ELR (cell line): ENCODE measurements at places on chromosomes 1 and 21.

DNA sequence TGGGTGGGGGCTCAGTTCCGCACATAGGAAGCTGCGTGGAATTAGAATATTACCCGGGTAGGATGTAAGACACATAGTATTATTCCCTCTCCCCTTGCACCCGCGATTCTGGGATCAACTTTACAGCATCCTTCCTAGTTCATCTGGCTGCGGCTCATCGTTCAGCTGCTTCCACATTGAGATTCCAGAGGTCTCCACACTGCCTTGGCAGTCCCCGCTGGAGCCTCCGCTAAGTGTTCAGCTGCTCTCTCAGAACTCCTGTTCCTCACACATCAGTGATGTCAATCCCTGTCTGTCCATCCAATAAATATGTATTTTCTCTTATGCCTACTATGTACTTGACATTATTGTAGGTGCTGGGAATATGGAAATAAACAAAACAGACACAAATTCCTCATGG is 135.6 kb upstream of the SYT6 start:
- no peak for DNase-seq

DNA sequence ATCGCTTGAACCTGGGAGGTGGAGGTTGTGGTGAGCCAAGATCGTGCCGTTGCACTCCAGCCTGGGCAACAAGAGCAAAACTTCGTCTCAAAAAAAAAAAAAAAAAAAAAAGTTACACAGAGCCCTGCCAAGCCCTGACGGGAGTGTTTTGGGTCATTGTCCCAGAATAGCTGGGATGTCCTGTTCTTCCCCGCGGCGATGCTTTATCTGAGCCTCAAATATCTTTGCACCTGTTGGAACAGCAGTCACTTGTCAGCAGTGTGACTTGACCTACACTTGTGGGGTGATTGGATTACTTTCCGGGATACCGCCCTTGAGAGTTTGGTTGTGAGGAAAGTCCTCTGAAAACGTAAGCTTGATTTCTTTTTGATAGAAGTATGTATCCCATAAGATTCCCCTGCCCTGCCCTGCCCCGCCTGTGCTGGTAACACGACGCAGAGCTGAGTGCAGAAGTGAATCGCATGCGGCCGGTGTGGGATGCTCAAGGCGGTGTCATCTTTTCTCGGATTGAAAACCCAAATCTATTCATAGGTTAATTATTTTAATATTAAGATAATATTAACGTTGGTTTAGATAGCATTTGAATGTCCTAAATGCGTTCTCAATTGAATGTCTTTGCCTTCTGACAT is 50.9 kb downstream of the PCNT start:
- no peak for DNase-seq

- peak; percentile 51 for DNase-seq
Measured at GRCh38 chr1:156767879-156768604, 707 bp downstream of the PRCC start.

DNA sequence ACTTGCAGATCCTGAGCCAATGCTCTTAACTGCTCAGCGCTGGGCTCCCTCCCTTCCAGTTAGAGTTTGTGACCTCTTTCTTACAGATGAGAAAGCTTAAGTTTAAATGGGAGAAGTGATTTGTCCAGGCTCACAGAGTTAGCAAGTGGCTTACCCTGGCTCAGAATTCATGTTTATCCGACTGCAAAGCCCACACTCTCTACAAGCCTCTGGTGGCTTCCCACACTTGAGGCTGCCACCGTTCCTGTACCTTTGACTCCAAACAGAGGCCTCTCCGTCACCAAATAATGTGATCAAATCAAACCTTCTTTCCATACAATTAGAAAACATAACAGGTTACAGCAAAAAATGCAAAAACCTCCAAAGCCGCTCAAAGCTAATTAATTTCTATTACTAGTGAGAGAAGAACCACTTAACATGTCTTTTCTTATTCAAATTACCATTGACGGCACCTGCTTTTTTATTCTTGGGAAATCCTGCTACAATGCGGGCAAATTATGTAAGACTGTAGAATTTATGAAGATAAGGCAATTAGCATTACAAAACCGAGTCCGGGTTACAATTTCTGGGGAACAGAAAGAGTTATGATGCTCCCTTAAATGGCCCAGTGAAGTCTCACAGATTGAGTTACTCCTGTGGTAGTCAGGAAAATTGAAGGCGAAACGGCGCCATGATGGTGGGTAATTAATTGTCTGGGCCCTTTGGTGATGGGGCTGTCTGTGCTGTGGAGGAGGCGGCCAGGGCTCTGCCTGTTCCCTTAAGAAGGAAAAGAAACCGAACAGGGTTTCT is 324.3 kb upstream of the POU3F1 start:
- DNase-seq = no peak

GRCh38 chr1:244137725-244138124 is 86.6 kb downstream of the ZBTB18 start:
- no peak for DNase-seq

GRCh38 chr1:155329980-155330598 is 9.4 kb downstream of the RUSC1 start:
- no peak for DNase-seq

DNA sequence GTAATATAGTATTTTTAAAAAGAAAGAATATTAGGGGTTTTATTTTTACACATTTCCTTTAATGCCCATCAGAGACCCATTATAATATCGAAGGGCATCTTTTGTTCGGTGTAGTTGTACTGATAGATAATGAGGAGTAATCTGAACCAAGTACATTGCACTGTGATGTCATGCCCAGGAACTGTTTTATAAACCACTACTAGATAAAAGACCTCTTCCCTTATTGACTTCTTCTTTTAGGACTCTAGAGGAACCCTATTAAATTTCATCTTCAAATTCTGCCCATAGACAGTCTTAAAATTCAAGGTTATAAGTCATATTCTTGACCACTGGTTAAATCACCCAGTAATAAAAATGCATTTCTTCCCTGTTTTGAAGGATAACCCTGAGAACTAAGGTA is 206.5 kb downstream of the NRIP1 start:
- DNase-seq = no peak

GRCh38 chr1:119799599-119800177 is 11.6 kb downstream of the REG4 start:
- no peak for DNase-seq

DNA sequence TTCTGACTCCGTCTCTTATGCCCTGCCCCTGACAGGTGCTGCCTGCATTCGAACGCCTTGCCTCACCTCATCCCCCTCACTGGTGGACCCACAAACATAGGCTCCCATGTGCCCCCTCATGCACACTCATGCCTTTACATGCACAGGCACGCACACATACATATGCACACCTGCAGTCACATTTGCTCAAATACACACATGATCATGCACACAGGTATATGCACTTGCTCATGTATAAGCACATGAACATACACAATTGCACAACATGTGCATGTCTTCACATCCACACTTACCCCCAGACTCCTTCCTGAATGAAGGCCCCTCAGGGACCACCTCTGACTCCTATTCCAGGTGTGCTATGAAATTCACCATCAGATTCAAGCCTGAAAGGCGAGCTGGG is 506.9 kb downstream of the PTPRU start:
- DNase-seq = no peak

DNA sequence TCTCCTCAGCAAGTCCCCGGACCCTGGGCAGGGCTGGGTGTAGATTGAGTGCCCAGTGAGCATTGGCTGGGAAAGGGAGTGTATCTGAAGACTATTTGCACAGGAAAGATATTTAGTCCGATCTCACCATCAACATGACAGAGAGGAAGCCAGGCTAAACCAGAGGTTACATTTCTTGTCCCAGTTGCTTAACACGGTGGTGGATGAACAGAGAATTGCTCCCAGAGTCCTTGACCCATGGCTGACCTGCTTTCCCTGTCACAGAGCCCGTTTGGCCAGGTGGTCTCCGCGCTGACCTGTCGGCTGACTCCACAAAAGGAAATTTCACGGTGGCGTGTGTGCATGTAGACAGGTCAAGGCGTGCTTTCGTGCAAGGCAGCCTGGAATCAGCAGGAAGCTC is 83.5 kb downstream of the BEND5 start:
- no peak for DNase-seq

GRCh38 chr1:152757747-152758146 is at the start of gene KPRP:
TSS of gene KPRP (plus strand) at chr1:152758025. CDS start at chr1:152759589, 1,564 bp downstream.
- no peak for DNase-seq

GRCh38 chr21:45022736-45023135 is 51.6 kb upstream of the ADARB1 start:
- DNase-seq = no peak

GRCh38 chr1:102050556-102050955 is 53.8 kb upstream of the OLFM3 start:
- DNase-seq = no peak

DNA sequence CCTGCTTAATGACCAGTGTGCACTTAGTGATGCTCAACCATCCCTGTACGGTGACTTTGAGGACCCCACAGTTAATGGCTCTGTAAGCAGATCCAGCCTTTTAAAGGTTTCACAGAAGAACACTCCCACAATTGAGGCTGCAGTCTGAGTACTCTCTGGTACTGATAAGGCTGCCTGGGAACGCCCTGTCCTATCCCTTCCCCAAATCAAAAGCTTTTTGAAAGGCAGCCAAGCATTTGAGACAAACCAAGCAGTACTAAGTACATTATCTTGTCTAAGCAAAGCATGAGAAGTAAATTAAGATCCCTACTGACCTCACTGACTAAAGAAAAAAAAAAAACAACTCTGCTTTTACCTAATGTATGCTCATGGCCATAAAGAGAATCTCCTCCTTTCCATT is 60.7 kb downstream of the SH3GLB1 start:
- DNase-seq = no peak

DNA sequence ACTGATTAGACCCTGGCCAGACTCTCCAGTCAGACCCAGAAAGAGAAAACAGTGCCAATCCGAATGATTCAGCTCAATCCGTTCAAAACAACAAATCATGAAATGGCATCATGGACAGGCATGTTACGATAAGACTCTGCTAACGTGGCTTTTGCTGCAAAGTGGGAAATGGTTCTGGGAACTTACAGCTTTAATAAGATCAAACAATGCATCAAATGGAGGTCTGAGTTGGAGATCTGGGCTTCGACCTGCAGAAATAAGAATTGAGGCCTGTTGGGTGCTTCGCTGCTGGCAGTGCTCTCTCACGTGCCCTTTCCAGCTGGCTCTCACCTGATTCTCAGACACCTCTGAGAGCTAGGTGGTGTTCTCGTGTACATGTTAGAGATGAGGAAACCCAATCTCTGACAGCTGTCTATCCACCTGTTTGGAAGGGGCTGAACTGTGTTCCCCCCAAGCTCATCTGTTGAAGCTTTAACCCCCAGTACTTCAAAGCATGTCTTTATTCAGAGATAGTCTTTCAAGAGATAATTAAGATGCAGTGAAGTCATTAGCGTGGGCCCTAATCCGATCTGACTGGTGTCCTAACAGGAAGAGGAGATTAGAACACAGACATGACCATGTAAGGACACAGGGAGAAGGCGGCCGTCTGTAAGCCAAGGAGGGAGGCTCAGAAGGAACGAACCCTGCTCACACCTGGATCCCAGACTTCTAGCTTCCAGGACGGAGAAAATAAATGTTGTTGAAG is 45.5 kb upstream of the ETS2 start:
- DNase-seq = no peak

- DNase-seq = no peak
Measured at GRCh38 chr1:110114784-110115183, 2.5 kb downstream of the UBL4B start.

DNA sequence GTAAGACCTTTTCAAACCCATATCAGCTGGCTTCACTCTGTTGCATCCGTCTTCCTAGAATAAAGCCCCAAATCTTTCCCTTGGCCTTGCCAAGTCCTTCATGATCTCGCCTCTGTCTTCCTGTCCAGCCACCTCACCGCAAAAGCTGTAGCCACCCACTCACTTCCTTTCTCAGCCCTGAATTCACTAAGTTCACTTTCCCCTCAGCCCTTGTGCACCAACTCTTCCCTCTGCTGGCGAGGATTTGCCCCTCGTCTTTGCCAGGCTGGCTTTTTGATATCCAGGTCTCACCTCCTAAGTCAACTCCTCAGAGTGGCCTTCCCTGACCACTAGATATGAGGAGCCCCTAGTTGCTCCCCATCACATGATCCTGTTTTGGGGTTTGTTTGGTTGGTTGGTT is 3.9 kb upstream of the COL16A1 start:
- DNase-seq = peak; percentile 85

DNA sequence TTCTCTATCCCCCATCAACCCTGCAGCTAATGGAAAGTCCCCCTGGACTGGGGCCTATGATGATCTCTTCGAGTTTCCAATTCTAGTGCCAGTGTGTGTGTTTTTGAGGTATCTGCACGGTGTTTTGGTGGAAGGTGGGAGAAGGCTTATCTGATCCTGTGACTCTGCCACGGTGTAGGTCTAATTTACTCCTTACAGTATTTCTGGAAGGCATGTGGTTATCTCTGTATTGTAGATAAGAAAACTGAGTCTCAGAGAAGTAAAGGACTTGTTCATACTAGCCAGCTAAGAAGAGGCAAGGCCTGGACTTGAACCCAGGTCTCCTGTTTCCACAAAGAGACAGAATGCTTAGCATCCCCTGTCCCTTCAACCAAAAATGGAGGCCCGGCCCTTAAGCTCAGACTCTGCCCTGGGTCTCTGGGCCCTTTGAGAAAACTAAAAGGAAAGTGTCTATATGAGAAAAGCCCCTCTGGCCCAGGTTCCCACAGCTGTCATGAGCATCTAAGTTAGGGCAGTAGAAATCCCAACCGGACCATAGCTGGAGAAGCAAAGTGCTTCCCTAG is 20.3 kb downstream of the RIMS3 start:
- no peak for DNase-seq

DNA sequence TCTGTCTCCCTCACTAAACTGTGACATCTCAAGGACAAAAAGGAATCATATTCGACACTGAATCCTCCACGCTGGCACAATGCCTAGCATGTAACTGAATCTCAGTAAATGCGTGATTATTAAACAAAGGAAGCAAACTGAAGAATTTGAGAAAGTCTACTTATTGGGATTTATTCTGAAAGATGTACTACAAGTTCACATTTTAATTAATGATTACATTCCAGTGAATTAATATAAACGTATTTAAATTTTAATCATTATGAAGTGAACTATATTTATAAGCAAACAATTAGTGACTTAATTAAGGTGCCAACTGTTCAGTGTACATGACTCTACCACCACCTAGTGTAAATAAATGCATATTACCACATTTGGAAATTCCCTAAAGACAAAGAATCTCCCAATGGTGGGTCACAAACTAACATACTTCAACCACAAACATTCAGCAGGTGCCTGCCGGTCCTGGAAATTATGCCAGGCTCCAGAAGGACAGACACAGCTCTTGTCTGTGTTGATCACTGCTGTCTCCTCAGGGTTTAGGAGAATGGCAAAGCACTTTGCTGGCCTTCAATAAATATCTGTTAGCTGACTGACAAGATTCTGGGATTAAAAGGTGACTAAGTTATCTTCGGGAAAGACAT is 56.3 kb downstream of the SMYD3 start:
- peak; percentile 58 for DNase-seq

GRCh38 chr21:38821248-38821647 is 15.5 kb downstream of the ETS2 start:
- no peak for DNase-seq

DNA sequence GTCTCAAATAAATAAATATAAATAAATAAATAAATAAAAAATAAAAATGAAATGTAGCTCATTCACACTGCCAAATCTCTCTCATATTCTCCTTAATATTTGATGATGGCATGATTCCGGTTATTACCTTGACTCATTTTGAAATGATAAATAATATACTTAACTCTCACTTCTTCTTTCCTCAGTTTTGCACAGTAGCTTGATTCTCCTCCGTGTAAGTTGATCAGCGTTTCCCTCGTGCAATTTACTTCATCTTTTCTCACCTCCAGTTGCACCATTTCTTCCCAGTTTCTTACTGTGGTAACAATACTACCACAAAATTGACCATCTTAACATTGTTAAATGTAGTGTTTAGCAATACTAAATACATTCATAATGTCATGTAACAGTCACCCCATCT is 111.6 kb downstream of the RIPK4 start:
- DNase-seq = no peak

- peak; percentile 78 for DNase-seq
Measured at GRCh38 chr1:219092206-219092605, 81.5 kb upstream of the LYPLAL1 start.
